SJCRH30 (cell line): ENCODE measurements at places on chromosomes 12 and 14.

- DNase-seq = no peak
These were observed 11.6 kb downstream of the GSG1 start for GRCh38 chr12:13091832-13092231.

DNA sequence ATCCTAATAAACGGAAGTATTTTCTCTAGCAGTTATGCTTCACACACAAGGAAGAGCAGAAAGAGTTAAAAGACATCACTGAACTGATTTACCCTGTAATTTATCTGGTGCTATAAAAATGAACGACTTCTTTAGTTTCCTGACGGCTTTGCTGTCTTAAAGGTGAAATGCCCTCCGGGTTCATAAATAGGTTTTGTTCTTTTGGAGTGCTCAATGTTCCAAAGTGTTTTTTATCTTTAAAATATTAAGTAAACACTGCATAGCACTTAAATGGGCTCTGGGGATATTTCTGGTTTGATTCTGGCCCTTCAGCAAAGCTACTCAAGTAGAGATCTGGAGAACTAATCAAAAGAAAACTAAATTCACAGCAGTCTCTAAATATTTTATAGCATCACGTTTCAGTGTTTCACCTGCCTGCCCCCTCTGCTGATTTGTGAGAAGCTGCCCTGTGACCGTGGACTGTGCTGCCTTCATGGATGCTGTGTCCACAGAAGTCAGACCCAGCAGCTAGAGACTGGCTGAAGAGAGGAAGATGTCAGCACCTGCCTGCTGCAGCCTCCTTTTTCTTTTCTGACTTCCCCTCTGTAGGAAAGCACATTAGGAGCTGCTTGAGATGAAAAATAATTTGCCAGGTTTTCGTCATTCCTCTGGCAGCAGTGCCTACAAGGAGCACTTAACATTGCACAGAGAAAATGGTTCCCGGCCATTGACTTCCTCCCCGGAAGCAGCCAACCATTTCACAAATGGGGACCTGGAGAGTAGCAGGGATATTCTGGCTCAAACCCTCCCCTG, 205.1 kb upstream of the FSCB start:
- DNase-seq = no peak

DNA sequence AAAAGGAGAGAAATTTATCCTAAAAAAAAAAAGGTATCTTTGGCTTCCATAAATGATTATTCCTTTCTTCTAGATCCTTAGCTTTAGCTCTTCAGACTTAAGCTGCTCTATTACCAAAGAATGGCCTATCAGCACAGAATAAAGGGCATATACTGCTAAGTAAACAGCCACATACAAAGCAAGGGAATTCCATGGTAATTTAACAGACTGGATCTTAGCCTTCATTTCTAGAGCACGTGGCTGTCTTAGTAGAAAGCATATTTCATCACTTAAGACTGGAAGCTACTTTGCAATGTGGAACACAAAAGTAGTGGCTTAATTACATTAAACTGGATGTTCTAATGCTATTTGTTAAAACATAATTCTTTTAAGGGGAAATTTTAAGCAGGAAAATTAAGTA, 23.1 kb downstream of the TMED10 start:
- DNase-seq = no peak

- no peak for DNase-seq
These were observed 120.3 kb upstream of the NEDD1 start for GRCh38 chr12:96786791-96787190.

GRCh38 chr14:59482541-59483331, 1.5 kb downstream of the L3HYPDH start:
- DNase-seq = peak; percentile 47

DNA sequence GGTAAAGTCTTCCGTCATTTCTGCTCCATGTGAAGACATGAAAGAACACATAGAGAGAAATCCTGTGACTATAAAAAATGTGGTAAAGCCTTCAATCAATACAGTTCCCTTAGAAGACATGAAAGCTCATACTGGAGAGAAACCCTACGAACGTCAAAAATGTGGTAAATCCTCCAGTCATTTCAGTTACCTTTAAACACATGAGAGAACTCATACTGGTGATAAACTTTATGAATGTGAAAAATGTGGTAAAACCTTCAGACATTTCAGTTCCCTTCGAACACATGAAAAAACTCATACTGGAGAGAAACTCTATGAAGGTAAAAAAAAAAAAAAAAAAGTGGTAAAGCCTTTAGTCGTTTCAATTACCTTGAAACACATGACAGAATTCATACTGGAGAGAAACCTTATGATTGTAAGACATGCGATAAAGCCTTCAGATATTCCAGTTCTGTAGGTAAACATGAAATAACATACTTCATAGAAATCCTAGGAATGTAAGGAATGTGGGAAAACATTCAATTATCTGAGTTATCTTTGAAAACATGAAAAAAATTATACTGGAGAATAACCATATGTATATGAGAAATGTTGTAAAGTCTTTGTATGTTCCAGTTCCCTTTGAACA, 60.4 kb downstream of the MAP4K5 start:
- DNase-seq = no peak

GRCh38 chr12:39065455-39065854, 160.1 kb upstream of the CPNE8 start:
- DNase-seq = no peak

- no peak for DNase-seq
These were observed 25.7 kb downstream of the NUAK1 start for GRCh38 chr12:106113042-106113441.

DNA sequence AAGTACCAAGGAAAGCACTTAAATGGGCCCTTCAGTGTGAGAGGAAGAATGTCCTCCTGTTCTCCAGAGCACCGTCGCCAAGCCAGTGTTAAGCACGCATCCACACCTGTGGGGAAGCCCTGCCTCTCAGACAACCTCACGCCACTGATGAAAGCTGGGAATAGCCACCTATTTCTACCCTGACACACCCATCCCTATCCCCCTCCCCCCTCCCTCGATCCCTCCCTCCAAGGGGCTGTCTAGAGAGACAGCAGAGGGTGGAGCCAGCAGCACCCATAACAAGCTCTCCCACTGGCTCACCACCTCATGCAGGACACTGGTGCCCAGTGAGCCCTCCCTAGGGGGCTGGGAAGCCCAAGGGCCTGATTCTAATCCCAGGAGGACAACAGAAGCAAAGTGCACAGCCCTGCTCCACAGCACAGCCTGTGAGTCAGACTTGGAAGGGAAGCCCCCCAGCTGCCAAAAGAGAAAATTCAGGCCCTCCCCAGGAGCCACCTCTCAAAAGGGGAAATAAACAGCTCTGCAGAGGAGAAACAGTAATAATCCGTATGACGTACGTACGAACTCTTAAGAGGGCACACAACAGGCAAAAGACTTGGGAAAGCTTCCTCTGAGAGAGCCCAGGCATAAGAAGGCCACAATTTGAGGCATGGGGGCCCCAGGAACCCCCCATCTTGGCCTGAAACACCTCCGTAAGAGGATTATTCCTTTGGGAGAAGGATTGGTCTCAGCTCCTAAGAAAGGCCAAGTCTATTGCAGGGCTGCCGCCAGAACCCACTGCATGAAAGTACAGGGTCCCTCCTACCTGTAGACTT, 7.8 kb downstream of the PITPNM2 start:
- DNase-seq = no peak

- DNase-seq = no peak
These were observed 1334.1 kb downstream of the FSCB start for GRCh38 chr14:43172899-43173548.
